ENCODE measurements at places on chromosomes 1 and 21. TPM values are rescaled to one million over a fixed set of nuclear protein-coding genes. Genes with fewer than 3 reads are reported as not detected.

GRCh38 chr1:86259390-86259789, 102.8 kb upstream of the COL24A1 start:
- no peak for DNase-seq

- no peak for DNase-seq
Observed at GRCh38 chr1:28086651-28087050, 1.8 kb downstream of the EYA3 start.

SUSD4 gene
- total RNA-seq: 8.9 TPM

HSPA6 gene
- total RNA-seq: 0.45 TPM

TNFRSF9 gene
- total RNA-seq: not detected

Data from mammary epithelial cell (primary cell).